ENCODE measurements at places on chromosomes 3 and 15.
A peak's percentile ranks its signal among the peaks of the same experiment; 100 is the strongest.

GRCh38 chr3:172189213-172189612 is 149.8 kb downstream of the FNDC3B start:
- DNase-seq, result no peak

DNA sequence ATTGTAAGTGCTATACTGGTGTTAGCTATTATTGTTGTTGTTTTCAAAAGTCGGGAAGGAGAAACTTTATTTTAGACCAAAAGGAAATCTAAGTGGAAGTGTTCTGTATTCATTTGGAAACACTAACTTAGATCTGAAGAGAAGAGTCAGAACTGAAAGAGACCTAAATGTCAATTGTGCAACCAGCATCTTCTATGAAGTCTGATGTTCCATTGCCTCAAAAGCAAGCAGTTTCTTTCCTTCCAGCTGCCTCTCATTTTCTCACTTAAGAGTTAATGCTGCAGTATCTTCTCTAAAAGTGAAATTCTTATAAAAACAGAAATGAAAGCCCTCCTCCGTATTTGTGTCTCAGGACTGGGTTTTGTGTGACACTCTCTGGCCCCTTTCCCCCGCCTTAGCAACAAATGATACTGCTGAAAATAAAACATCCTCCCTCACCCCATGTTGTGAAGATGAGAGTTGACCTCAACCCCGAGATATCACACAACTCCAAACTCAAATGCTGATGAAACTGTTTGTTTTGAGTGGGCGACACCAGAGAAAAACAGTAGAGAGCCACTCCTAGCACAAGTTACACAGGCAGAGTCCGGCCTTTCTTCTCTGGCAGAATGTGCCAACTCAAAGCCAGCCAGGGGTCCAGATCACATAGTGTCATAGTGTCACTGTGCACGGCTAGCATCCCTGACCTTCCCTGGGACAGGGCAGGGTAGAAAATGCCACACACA is 48.9 kb downstream of the GLDN start:
- no peak for DNase-seq

DNA sequence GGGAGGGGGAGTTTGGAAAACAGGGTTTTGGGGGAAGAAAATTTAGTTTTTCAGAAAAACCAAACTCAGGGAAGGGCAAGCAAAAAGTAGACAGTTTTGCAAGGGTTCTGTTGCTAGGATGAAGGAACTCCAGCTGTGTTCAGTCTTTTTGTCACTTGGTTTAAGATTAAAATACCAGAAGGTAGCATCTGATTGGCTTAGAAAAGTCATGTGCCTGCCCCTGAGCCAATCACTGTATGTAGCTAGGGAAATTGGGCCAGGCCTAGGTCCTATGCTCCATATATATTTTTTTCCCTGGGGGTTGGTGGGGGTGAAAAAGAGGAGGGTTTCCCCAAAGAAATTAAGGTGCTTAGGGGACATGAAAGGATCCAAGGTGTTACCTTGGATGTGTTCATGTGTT is 24.3 kb downstream of the CLDN11 start:
- DNase-seq, result no peak

GRCh38 chr3:187858711-187859110 is 113.4 kb upstream of the BCL6 start:
- no peak for DNase-seq

GRCh38 chr3:29695643-29696198 is 414.9 kb downstream of the RBMS3 start:
- no peak for DNase-seq

GRCh38 chr15:41789236-41789635 is 15.0 kb downstream of the MAPKBP1 start:
- no peak for DNase-seq

DNA sequence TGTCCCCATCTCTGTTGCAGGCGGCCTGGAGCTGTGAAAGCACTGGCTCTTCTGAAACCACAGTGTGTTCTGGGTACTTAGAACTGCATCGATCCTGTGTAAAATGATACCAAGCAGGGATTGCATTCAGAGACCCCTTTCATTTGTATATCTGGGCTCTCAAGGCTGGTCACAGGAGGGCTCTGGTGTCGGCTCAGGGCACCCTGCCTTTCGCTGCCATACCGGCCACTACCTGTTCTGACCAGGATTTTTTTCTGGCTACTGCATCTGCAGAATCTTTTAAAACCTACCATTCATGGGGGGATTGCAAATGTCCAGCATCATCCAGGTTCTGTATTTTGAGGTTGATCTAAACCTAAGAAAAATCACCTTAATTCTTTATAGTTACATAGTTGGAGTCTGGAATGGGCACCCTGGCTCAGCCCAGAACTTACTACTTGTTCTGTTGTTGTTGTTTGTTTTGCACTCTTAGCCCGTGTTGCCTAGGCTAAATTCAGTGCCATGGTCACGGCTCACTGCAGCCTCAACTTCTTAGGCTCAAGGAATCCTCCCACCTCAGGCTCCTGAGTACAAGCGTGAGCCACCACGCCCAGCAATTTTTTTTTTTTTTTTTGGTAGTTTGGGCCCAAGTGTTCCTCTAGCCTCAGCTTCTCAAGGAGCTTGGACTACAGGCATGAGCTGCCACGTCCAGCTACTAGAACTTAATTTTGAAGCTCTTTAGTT is 52.7 kb downstream of the TRIM71 start:
- no peak for DNase-seq

- no peak for DNase-seq
Observed at GRCh38 chr15:70274255-70274880, 176.7 kb upstream of the TLE3 start.

DNA sequence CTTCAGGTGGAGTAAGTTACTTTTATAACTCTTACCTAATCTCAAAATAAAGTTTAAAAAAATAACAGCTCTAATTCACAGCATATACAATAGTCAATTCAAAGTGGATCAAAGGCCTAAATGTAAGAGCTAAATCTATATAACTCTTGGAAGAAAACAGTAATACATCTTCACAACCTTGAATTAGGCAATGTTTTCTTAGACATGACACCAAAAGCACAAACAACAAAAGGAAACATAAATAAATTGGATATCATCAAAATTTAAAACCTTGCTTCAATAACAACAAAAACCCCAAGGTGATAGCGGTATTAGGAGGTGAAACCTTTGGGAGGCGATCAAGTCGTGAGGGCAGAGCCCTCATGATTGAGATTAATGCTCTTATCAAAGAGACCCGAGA is 12.8 kb downstream of the DENND6A start:
- DNase-seq, result no peak

DNA sequence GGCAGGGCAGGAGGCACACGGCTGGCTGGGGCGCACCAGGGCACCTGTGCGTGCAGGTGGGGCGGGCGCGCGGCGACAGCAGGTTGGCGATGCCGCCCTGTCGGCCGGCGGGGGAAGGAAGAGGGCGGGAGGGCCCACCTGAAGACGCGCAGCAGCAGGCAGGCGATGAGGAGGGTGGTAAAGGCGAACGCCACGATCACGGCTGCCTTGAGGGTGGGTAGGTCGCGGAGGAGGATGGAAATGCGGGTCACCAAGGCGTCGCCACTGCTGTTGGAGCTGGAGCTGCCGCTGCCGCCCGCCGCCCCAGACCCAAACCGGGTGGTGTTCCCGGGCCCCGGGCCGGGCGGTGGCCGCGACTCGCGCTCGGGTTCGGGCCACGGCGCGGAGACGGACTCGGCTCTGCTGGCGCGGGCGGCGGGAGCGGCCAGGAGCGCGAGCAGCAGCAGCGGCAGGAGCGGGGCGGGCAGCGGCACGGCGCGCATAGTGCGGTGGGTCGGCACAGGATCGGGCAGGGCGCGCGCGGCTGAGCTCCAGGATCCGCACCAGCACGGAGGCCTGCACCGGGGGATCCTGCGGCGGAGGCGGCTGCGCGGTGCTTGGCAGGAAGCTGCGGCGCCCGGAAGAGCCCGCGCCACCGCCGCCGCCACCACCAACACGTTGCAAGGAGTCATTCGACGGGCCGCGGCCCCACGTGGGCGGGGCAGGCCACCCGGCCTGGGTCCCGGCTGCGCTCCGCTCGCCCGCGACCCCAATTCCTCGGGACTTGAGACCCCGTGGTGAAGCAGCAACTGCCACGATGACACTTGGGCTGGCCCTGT is at the start of gene FAM174B:
FAM174B (minus strand) TSS at position 598 of the 818 bp plus-strand sequence.
- peak; percentile 4 for DNase-seq

GRCh38 chr15:83292317-83292716 is 7.9 kb upstream of the BNC1 start:
- no peak for DNase-seq

- DNase-seq, result no peak
Observed at GRCh38 chr15:60704129-60704528, 225.2 kb upstream of the ICE2 start.

- no peak for DNase-seq
Observed at GRCh38 chr15:50890751-50891150, 17.7 kb upstream of the AP4E1 start.

- no peak for DNase-seq
Observed at GRCh38 chr3:17301271-17301670, 416.5 kb downstream of the PLCL2 start.

- no peak for DNase-seq
Observed at GRCh38 chr3:49567406-49567805, 13.1 kb downstream of the BSN start.

GRCh38 chr3:113428581-113428980 is 12.7 kb downstream of the CFAP44 start:
- DNase-seq, result no peak
